ENCODE measurements at places on chromosomes 3 and 15.

DNA sequence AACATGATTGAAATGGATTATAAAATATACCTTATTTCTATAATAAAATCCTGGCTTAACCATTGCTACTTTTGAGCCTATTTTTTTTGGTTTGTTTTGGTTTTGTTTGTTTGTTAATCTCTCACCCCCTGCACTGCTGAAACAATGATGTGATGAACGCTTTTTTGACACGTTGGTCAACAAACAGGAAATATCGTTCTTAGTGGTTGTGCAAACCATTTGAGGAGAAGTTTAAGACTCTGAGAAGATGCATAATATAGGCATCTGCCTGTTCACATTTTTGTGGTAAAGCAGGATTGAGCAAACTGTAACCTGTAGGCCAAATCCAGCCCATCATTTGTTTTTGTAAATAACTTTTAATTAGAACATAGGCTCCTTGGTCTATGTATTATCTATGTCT lies 75.5 kb upstream of the MDFIC2 start:
- DNase-seq: no peak

GRCh38 chr3:62187022-62187431 lies 186.3 kb downstream of the FEZF2 start:
- no peak for DNase-seq

DNA sequence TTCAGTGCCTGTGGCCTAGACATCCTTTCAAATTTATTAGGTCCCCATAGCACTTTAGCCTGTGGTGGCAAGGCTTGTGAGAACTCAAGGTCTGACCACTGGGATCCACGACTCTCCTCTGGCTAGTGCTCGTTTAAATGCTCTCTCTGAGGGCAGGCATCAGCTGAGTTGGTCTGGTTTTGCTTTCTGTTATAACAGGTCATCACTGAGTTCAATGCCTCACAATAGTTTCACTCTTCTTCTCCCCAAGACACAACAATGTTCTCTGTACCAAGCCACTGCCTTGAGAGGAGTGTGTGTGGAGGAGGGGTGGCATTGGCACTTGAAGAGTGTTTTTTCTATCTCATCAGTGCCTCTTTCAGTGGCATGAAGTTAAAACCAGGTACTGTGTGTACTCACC lies 7.6 kb downstream of the OR5K4 start:
- no peak for DNase-seq

- DNase-seq: no peak
These were observed at the start of gene ACP3 for GRCh38 chr3:132317229-132317948. Gene ACP3, plus strand, starts transcription at chr3:132317407. Its CDS starts 50 bp downstream, at chr3:132317457.

- peak; percentile 54 for DNase-seq
These were observed 58.7 kb upstream of the TIPARP start for GRCh38 chr3:156615592-156616173.

DNA sequence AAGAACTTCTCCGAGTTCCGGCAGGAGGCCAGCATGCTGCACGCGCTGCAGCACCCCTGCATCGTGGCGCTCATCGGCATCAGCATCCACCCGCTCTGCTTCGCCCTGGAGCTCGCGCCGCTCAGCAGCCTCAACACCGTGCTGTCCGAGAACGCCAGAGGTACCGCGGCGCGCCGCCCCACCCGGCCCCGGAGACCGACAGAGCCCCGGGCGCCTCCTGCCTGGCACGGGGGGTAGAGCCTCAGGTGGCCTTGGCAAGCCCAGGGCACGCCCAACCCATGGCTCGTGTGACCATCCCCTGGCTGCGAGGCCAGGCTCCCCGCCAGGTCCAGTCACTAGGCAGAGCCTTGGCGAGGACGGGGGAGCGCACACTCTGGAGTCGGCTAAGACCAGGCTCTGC lies 134.1 kb downstream of the LRRK1 start:
- DNase-seq: no peak

DNA sequence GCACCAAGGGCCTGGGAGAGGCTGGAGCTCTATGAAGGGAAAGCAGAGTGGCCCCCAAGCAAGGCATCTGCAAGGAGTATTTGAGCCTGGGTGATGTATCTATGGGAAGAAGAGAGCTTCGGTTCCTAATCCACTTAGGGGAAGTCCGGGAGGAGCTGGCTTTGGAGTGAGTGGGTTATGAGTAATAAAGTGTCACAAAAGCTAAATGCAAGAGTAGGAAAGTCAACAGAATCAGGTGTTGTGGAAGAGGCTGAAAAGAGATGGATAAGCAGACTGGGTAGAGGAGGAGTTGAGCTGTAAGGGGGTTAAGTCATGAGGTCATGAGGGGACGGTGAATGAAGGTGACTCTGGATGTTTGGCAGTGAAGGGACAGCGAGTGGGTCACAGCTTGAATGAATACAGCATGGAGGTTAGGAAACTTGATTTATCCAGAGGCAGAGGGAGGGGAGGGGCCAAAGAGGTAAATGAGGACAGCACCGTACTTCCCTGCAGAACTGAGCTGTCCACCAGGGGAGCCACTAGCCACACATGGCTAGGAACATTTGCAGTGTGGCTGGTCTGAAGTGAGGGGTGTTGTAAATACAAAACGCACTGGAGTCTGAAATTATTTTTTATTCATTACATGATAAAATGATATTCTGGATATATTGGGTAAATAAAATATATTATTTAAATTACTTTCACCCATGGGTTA lies 83.3 kb downstream of the ADCY5 start:
- no peak for DNase-seq

DNA sequence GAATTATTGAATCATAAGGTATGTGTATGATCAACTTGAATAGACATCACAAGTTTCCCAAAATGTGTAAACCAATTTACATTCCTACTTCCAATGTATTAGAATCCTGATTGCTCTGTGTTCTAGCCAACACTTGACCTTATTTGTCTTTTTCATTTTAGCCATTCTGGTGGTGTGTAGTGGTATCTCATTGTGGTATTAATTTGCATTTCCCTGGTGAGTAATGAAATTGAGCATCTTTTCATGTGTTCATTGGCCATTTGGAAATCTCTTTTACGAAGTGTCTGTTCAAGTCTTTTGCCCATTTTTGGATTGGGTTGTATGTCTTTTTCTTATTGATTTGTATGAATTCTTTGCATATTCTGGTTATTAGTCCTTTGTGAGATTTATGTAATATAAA lies 138.0 kb downstream of the RBPMS2 start:
- DNase-seq: no peak

DNA sequence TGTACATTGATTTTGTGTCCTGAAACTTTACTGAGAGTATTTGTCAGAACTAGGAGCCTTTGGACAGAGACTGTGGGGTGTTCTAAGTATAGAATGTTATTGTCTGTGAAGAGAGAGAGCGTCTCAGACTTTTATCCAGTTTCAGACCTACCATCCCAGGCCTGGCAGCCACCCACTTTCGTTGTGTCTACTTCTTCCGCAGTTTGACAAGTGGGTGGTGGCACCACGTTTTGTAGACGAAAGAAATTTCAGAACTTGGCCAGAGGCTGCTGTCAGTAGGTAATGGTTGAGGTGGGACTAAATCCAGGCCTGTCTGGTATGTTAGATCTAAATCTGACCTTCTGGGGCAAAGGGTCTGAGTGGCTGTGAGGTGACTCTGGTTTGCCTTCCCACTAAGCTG lies 13.4 kb upstream of the TRAK1 start:
- DNase-seq: no peak

GRCh38 chr3:136817448-136817847 lies 1.5 kb upstream of the SLC35G2 start:
- DNase-seq: no peak

DNA sequence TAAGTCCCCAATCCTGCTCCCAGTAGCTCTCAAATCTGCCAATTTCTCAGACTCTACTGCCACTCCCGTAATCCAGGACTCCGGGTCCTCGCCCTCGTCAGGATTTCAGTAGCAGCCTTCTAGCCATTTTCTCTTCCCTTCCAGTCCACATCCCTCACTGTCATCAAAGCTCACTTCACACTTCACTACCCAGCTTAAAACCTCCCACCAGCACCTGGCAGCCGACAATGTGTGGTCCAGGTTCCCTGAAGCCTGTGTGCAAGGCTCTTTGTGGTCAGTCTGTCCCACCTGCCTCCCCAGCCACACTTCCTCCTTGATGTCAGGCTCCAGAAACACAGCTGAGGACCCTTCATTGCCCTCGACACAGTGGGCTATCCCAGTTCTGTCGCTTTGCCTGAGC lies 304.5 kb upstream of the ROPN1 start:
- peak; percentile 19 for DNase-seq

DNA sequence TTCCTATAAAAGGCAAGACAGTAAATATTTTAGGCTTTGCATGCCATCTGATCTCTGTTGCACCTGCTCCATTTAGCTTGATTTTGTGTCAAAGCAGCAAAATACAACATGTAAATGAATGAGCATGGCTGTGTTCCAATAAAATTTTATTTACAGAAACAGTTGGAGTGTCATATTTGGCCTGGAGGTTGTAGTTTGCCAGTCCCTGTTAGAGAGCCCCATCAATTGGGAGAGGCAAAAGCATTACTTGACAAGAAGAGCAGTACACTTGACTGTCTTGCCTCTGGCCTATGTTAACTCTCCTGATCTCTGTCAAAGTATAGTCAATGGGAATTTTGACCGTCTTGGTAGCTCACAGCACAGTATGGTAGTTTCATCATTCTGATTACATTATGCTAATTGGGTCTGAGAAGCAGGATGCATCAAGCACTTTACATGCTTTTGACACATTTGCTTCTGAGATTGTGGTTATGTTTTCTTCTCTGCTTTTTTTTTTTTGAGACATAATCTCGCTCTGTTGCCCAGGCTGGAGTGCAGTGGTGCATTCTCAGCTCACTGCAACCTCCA lies 35.4 kb downstream of the SLC28A2 start:
- no peak for DNase-seq

- no peak for DNase-seq
These were observed 105.4 kb downstream of the HMG20A start for GRCh38 chr15:77525907-77526594.

DNA sequence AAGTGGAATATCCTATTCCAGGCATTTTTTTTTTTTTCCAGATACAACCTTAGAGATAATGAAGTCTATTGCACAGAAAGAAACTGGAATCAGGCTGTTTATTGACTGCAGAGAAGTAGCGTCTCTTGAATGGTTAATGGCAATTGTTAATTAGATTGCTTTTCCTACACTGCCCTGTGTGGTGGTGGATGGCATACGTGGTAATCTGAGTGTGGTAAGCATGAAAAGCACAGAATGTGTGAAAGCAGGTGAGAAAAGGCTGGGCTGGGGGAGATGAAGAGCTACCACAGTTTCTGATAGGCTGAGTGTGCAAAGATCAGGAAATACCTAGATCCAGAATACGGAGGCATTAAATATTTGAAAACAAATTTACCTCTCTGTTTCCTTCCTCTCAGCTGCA lies 486.3 kb upstream of the TBL1XR1 start:
- DNase-seq: no peak

DNA sequence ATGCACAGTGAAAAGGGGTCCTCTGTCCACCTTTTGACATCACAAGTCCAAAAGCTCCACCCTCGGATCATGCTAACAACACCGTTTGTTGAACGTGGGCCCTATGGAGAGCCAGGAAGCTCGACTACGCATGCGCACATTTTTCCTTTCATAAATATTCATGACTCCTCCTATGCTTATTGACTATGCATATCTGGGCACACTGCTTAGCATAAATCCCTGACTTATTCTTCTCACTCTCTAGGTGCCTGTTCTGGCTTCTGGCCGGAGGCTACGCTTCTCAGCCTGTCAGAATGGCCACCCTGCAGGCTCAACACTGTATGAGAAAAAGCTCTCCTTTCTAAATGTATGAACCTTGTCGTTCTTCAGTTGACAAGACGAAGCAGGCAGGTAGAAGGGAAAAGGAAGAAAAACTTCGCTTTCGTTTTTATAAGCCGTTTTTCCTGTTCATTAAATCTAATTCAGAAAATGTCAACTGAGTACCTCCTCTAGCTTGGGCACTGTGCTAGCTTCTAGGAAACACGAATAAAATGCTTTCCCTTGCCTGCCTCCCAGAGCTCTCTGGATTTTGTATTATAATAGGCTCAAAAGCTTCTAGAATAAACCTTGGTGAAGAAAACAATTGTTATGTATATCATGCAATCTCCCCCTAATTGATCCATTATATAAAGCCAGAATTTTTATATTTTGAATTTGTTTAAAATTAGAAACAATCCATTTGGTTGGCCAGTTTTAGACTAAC lies 207.7 kb downstream of the ATP10A start:
- no peak for DNase-seq

GRCh38 chr15:42182328-42182886 lies 25.7 kb downstream of the VPS39 start:
- no peak for DNase-seq

DNA sequence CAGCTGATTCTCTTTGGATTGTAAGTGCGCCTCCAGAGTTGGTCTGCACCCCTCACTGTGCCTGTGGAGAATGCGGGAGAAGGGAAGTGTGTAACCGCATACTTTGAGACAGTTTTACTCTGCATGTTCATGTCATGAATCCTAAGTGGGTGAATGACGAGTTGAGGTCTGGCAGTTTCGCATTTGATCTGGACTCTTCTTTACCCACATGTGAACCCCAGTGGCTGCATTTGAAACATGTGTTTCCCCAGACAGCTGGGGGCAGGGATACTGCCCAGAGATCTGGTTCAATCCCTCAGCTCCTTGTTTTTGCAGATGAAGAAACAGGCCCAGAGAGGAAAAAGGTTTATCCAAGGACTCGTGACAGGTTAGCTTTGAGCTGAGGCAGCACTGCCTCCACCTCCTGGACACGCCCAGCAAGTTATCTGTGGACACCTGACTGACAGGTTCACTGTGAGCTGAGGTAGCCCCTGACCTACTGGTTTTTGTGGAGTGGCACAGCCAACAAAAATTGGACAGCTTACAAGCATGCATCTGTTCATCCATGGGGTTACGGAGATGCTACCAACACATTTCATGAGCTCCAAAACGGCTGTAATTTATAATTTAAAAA lies 207.3 kb downstream of the XXYLT1 start:
- DNase-seq: no peak

DNA sequence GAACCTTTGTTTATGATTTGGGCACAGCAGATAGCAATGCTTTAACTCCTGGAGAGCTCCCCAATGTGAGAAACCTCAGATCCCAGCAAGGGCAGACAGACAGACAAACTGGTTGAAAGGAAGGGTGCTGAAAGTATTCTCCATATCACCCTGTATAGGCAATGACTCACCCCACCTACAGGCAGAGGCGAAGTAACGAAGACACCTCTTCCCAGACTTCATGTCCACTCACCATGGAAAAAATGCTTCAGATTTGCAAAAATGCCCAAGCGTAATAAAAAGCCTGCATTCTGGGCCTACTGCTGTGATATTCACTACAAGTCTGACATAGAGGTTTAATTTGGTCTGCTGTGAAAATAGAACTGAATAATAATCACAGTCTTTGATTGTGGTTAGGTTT lies 50.5 kb downstream of the THBS1 start:
- DNase-seq: peak; percentile 63

DNA sequence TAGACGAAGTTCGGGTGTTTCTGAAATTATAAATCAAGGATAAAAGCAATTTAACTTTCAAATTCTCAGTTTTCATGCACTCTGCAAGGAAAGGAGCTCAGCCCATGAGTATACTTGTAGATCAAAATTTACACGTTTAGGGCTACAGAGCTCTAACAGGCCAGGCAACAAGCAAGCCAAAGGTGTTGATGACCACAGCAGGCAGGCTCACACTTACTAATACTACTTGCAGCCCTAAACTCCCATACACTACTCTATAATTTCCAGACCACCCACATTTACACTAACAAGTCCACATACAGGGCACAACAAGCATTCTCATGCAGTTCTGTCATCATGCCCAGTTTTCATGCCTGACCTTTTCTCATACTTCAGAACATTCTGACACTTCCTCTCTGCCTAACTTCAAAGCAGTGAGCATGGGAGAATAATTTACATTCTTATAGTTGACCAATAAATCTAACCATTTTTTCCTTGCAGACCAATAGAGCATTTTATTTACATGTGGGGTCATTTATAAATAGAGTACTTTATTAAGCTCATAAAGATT lies 124.7 kb upstream of the FRMD4B start:
- no peak for DNase-seq

Measured in activated CD4-positive, alpha-beta T cell treated with anti-CD3 and anti-CD28 coated beads, Interleukin-2, amount 10 ng/mL, durations not matched to agents 24 days and 14 days (primary cell).